ENCODE measurements at places on chromosomes 2 and 18. TPM values are rescaled to one million over a fixed set of nuclear protein-coding genes. Genes with fewer than 3 reads are reported as not detected.
A peak's percentile ranks its signal among the peaks of the same experiment; 100 is the strongest.

GRCh38 chr2:190417045-190417842 lies 9.1 kb downstream of the MFSD6 start:
- DNase-seq: no peak
- H3K27ac ChIP-seq: no peak overlapping the region
- H3K4me3 ChIP-seq: no peak overlapping the region
- H3K4me1 ChIP-seq: peaks cover 2% of the 10 kb centered on the region
- no peaks in the 10 kb centered on the region for H3K27me3 ChIP-seq

DNA sequence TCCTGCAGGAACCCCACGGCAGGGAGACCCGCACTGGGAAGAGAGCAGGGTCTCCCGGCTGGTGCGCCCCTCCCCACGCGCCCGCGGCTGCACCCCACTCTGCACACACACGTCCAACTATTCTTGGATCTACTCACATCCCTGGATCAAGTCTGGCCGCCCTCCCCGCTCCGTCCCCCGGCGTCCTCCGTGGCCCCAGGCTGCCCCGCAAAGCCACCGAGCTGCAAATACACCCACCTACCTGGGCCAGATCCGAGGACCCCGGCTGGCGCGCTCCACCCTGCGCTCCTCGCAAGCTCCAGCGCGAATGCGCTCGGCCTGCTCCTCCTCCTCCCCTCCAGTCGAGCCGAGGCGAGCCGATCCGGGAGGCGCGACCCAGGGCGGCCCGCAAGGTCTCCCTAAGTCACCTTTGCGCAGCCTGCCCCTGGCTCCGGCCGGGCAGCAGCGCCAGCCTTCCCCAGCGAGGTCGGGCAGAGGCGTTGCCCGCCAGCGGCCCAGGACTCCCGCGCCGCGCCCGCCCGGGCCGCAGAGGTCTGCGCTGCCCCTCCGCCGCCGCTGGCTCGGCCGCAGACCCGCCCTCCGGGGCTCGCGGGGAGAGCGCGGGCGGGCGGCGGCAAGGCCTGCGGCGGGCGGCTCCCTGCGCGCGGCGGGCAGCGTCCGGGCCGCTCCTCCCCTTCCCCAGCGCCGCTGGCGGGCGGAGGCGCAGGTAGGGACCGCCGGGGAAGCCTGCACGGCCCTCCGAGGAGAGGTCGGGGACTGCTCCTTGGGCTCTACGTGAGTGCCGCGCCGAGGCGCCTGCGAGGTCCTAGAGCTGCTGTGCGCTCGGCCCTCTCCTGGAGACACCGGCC lies 126.0 kb downstream of the OSBPL1A start:
- H3K27me3 ChIP-seq: no peaks in the 10 kb centered on the region
- peaks cover 8% of the 10 kb centered on the region for H3K4me1 ChIP-seq
- peak; percentile 66 for DNase-seq
- peak overlapping the region; percentile 92 for H3K4me3 ChIP-seq
- H3K36me3 ChIP-seq: no peaks in the 10 kb centered on the region

- H3K4me1 ChIP-seq: peaks cover 19% of the 10 kb centered on the region
- no peaks in the 10 kb centered on the region for H3K27me3 ChIP-seq
- no peak overlapping the region for H3K4me3 ChIP-seq
- DNase-seq: peak; percentile 66
- H3K36me3 ChIP-seq: no peaks in the 10 kb centered on the region
Measured at GRCh38 chr2:11701751-11702301, 31.8 kb upstream of the NTSR2 start.

- no peak overlapping the region for H3K27ac ChIP-seq
- peaks cover 8% of the 10 kb centered on the region for H3K4me1 ChIP-seq
- no peaks in the 10 kb centered on the region for H3K27me3 ChIP-seq
- DNase-seq: no peak
Measured at GRCh38 chr2:217410681-217410960, 550.8 kb upstream of the TNP1 start.

DNA sequence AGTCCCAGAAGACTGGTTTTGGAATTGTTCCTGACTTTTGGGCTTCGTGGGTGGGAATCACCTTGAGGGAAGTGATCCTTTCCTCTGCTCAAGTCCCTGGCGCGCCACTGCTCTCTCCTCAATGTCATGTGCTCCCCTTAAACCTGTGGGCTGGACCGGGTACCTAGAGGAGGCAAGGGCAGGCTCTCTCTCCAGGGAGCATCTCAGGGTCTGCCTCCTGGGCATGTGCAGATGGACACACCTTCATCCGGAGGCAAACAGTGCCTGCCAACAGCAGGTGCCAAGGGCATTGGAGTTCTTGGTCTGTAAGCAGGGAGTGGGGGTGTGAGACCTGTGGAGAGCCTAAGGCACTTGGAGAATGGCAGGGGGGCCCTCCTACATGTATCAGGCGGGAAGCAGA lies 142.6 kb downstream of the INHBB start:
- H3K4me3 ChIP-seq: no peak overlapping the region
- no peak for DNase-seq
- H3K36me3 ChIP-seq: no peaks in the 10 kb centered on the region
- H3K27ac ChIP-seq: no peak overlapping the region
- H3K27me3 ChIP-seq: peaks cover 56% of the 10 kb centered on the region

GRCh38 chr2:39142904-39143605 lies 22.2 kb upstream of the SOS1 start:
- H3K27me3 ChIP-seq: peaks cover 3% of the 10 kb centered on the region
- H3K36me3 ChIP-seq: no peaks in the 10 kb centered on the region
- H3K4me1 ChIP-seq: no peaks in the 10 kb centered on the region
- DNase-seq: no peak

DNA sequence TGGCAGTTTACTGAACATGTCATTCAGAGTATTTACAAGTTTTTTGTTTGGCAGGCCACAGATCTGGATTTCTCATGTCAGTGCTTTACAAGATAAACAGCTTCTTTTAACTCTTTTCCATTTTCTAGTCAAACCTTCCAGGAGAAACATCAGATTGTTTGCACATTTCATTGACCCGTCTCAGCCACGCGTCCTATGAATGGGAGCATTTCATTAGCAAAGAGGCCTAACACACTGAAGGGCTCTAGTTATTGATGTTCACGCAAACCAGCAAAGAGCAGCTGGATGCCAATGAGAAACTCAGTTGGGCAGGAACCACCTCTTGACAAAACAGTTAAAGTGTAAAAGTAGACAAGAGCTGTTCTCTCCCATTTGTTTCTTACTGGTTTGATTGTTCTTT lies 29.2 kb upstream of the MFF start:
- no peaks in the 10 kb centered on the region for H3K27me3 ChIP-seq
- H3K4me1 ChIP-seq: no peaks in the 10 kb centered on the region
- no peak overlapping the region for H3K4me3 ChIP-seq
- no peak overlapping the region for H3K27ac ChIP-seq

DNA sequence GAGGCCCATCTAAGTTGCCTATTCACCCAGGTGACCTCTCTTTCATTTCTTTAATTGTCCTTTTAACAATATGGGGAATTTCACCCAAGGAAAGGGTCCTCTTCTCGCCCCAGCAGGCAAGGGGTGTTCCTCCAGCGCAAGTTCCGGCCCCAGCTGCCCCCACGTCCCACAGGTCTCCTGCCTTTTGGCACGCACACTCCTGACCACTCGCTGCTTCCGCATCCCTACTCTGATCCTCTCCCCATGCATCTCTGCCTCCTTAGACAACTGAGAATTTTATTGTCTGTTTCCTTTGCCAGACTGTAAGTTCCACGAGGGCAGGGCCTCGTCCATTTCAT lies 684 bp upstream of the ARPC2 start:
- no peaks in the 10 kb centered on the region for H3K36me3 ChIP-seq
- H3K4me3 ChIP-seq: peak overlapping the region; percentile 97
- peaks cover 4% of the 10 kb centered on the region for H3K27me3 ChIP-seq
- H3K4me1 ChIP-seq: peaks cover 12% of the 10 kb centered on the region

LIPG gene
- total RNA-seq: under 0.01 TPM

CCDC121 gene
- total RNA-seq: 2.2 TPM

AGXT gene
- not detected for total RNA-seq

AKAIN1 gene
- total RNA-seq: not detected

CCDC85A gene
- 2.8 TPM for total RNA-seq

Measured in IMR-90 (cell line).